NCI-H1436 (cell line): ENCODE measurements at places on chromosomes 4 and X.

GRCh38 chrX:72003811-72004750 lies 93.4 kb downstream of the NHSL2 start:
- DNase-seq = no peak

GRCh38 chr4:173507471-173508385 lies 22.3 kb downstream of the HAND2 start:
- no peak for DNase-seq

DNA sequence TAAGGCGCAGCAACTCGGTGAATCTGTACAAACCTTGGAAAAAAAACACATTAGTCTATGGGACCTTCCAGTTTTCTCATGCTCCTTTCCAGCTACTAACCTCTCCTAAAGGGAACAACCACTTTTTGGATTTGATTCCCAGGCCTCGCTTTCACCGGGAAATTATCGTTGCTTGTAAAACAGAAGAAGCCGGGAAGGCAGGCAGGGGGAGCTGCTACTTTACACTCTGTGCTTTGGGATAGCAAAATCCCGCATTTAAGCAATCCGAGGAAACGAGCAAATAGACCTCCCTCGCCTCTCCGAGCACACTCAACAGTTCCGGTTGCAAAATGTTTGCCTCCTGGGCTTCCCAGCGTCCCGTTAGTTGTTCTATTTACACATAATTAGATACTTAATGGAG lies 1.2 kb downstream of the CD38 start:
- no peak for DNase-seq

- no peak for DNase-seq
Observed at GRCh38 chr4:3387943-3388361, 53.8 kb upstream of the HGFAC start.

- no peak for DNase-seq
Observed at GRCh38 chrX:105226499-105226898, 6.0 kb upstream of the TEX13A start.

DNA sequence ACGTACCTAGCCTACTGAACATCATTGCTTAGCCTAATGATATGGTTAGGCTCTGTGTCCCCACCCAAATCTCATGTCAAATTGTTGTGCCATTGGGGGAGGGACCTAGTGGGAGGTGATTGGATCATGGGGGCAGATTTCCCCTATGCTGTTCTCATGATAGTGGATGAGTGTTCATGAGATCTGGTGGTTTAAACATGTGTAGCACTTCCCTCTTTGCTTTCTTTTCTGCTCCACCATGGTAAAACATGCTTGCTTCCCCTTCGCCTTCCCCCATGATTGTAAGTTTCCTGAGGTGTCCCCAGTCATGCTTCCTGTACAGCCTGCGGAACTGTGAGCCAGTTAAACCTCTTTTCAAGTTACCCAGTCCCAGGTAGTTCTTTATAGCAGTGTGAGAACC lies 102.6 kb downstream of the RAPGEF2 start:
- DNase-seq = no peak

GRCh38 chr4:130147641-130148040 lies 1051.7 kb downstream of the C4orf33 start:
- DNase-seq = no peak

GRCh38 chr4:10983885-10984640 lies 299.5 kb upstream of the CLNK start:
- no peak for DNase-seq

DNA sequence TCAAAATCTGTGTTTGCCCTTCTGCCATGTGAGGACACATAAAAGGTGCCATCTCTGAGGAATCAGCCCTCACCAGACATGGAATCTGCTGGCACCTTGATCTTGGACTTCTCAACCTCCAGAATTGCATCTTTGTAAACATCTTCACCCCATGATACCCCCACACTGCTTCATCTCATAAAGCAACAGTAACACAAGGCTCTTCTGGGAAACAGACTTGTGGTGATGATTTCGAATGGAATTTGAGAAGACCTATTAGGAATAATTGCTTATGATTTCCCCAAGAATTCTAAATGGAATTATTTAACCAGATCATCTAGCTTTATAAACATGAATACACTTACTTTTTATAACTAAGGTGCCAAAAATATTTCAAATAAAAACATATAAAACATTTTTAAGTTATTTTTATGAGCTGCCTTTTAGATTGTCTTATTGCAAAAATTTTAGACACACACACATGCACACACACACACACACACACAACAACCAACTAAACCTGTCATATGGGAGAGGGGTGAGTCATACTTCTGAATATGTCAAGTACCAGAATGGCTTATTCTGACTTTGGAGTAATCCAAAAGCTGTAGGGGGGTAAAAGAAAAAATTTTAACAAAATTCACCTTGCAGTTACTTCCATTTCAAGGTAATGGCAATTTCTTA lies 82.0 kb downstream of the USP46 start:
- DNase-seq = no peak

DNA sequence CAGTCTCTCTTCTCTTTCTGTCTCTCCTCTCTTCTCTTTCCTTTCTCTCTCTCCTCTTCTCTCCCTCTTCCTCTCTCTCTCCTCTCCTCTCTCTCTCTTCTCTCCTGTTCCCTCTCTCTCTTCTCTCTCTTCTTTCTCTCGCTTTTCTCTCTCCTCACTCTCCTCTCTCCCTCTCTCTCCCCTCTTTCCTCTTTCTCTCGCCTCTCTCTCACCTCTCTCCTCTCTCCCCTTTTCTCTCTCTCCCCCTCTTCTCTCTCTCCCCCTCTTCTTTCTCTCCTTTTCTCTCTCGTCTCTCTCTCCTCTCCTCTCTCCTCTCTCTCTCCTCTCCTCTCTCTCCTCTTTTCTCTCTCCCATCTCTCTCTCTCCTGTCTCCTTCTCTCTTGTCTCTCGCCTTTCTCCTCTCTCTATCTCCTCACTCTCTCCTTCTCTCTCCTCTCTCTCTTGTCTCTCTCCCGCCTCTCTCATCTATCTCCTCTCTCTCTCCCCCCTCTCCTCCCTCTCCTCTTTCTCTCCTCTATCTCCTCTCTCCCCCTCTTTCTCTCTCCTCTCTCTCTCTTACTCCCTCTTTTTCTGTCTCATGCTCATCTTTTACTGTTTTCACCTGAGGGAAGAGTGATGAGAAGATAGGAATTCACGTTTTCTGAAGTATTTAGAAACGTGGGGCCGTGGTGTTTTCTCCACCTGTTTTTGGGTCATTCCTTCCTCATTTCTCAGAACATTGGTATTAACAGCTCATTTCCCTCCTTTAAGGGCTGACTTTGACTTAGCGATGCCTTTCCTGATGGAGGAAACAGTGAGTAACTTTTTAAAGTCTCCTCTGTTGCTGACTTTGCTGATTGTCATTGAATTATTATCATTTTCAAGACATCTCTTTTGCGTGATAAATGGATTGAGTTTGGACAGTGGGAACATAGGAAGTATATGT lies 80.6 kb upstream of the CD99 start:
- no peak for DNase-seq

DNA sequence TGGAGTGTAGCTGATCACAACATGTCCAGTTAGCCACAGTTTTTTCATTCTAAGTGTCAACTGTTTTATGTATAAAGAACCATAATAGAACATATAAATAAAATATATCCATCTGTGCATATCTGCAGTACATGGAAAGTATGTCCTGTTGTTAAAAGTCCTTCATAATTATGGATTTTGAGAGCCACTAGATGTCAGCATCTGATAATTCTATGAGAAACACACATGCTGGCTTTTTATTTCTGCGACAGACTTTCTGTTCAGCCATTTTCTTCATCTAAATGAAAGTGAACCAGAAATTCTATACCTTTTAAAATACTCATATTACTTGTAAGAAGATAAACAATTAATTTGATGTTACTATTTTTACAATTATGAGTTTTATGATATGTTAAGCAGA lies 251.5 kb downstream of the GPM6A start:
- no peak for DNase-seq

DNA sequence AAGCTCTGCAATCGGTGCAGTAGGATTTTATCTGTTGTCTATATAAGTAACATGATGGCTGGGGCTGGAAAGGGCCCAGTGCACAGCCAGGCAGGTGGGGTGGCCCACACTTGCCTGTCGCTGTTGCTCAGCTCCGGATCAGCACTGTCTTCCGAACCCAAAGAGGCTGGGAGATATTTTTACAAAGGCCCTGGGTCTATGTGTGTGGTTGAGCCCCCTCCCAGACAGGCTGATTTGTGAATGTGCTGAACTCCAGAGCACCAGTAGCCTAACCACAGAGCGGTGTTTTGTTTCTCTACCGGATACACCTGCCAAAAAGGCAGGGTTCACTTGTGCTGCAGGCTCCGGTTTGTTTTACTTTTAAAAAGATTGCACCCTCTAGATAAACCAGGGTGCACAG lies 33.5 kb upstream of the CHRNA9 start:
- no peak for DNase-seq

- DNase-seq = no peak
Observed at GRCh38 chrX:12390301-12390700, 252.0 kb downstream of the FRMPD4 start.

- DNase-seq = no peak
Observed at GRCh38 chrX:140157611-140158010, 192.3 kb upstream of the CXorf66 start.
